Activated T-helper 1 cell treated with anti-CD3 and anti-CD28 coated beads, Interleukin-12 subunit alpha, Interleukin-12 subunit beta, Interleukin-2, Interleukin-4 antibody, amounts not matched to agents 30 ng/mL and 10 ng/mL and 1 ng/mL, durations not matched to agents 14 hours and 24 hours and 36 hours (primary cell): ENCODE measurements at places on chromosomes 7 and 10. TPM values are rescaled to one million over a fixed set of nuclear protein-coding genes. Genes with fewer than 3 reads are reported as not detected.

Gene SPDYE16
- total RNA-seq, result 0.15 TPM in 1 of 2 replicates, not detected in the other

Gene ZNHIT1
- total RNA-seq, result 49.7 and 53.4 TPM in 2 replicates

Gene SPDYE5
- total RNA-seq, result not detected in 2 replicates

Gene SEPHS1
- total RNA-seq, result 54.4 and 56.7 TPM in 2 replicates

Gene ZMIZ2
- 123 and 129 TPM in 2 replicates for total RNA-seq

Gene CDNF
- 0.47 and 0.93 TPM in 2 replicates for total RNA-seq

Gene SYT15B
- total RNA-seq, result 0.15 and 0.23 TPM in 2 replicates

Gene PSMC2
- total RNA-seq, result 220 and 225 TPM in 2 replicates

Gene CALY
- not detected in 2 replicates for total RNA-seq

Gene AQP1
- 0.12 and 0.13 TPM in 2 replicates for total RNA-seq

Gene FRAT1
- total RNA-seq, result 3.0 and 3.3 TPM in 2 replicates

DNA sequence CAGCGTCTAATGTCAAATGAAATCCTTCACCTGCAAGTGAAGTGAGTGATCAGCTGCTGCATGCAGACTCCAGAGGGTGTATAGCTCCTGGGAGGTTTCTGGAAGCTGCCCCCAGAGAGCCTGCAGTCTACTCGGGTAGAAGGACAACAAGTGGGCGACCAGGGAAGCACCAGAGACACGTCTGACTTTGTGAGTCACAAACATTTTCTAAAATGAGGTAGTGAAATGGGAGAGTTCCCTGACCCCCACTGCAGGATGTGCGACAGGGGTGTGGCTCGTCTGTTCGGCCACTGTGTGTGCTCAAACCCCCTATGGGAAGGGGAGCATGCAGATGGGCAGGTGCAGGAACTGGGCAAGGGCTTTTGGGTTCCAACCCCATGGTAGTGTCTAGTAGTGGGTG lies 177.1 kb upstream of the PRKCQ start:
- H3K27me3 ChIP-seq, result peaks cover 32% of the 10 kb centered on the region
- H3K4me1 ChIP-seq, result peaks cover 5% of the 10 kb centered on the region
- H3K4me3 ChIP-seq, result no peak overlapping the region

GRCh38 chr7:94449151-94449725 lies 54.5 kb downstream of the COL1A2 start:
- no peak for DNase-seq
- H3K27ac ChIP-seq, result no peak overlapping the region
- H3K4me1 ChIP-seq, result no peaks in the 10 kb centered on the region
- H3K4me3 ChIP-seq, result no peak overlapping the region
- no peaks in the 10 kb centered on the region for H3K36me3 ChIP-seq
- H3K27me3 ChIP-seq, result peaks cover 6% of the 10 kb centered on the region

GRCh38 chr7:93013446-93014061 lies 104.2 kb downstream of the SAMD9 start:
- peaks cover 11% of the 10 kb centered on the region for H3K27me3 ChIP-seq
- H3K27ac ChIP-seq, result no peak overlapping the region
- peaks cover 27% of the 10 kb centered on the region for H3K4me1 ChIP-seq
- H3K4me3 ChIP-seq, result no peak overlapping the region
- DNase-seq, result no peak

DNA sequence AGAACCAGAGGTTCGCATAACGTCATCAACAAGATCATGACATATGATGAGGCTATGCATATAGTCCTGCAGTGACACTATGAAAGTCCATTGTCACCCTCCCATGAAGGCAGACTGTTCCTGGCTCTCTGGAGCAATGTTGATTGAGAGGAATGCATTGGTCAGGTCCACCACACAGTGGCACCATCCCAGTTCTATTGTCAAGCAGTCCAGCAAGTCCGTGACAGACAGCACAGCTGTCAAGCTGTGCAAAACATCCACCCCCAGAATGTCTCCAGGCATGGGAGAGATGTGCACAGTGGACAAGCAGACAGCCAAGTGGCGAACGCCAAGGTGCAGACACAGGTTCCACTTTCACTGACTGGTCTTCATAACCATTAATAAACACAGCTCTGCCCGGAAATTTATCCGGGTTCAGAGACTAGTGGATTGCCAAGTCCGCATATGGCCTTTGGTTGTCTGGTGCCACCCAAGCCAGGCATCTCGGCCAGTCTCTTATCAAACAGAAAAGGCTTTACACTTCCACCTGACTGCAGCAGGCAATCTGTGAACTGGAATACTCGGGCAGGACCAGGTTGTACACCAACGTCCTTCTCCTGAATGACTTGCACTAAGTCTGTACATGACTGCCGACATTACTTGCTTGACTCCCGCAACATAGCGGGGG lies 7.2 kb downstream of the RNF133 start:
- no peaks in the 10 kb centered on the region for H3K4me1 ChIP-seq
- no peak overlapping the region for H3K4me3 ChIP-seq
- no peaks in the 10 kb centered on the region for H3K36me3 ChIP-seq
- no peak for DNase-seq
- no peaks in the 10 kb centered on the region for H3K27me3 ChIP-seq
- no peak overlapping the region for H3K27ac ChIP-seq
